ENCODE measurements at places on chromosomes 16 and 17.

GRCh38 chr16:17343028-17343427 lies 127.7 kb downstream of the XYLT1 start:
- DNase-seq: peak; percentile 77

DNA sequence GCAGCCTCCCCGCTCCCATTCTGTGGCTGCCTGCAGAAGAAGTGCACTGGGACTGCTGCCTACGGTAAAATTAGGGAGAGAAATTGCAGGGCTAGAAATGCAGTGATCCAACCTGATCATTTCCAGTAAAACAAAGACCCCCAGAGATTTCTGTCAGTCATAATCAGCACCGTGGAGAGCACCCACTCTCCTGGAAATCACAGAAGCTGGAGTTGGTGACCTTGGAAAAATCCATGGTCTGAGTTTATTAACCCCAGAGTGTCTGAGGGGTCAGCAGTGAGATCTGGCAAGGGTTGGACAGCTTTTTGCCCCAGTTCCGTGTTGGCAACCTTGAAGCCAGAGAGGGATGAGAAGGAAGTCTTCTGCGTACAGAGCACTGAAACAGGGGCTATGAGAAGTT lies 7.8 kb downstream of the SYCE1L start:
- no peak for DNase-seq

- DNase-seq: no peak
Observed at GRCh38 chr17:51805765-51806164, 352.7 kb downstream of the CA10 start.

- no peak for DNase-seq
Observed at GRCh38 chr17:15462976-15463772, 4.2 kb downstream of the CDRT4 start.

GRCh38 chr17:5391678-5392077 lies 27.8 kb downstream of the NUP88 start:
- no peak for DNase-seq
